ENCODE measurements at places on chromosomes 13 and 19.

- DNase-seq: no peak
These were observed 3.8 kb upstream of the ZNF414 start for GRCh38 chr19:8517551-8518442.

DNA sequence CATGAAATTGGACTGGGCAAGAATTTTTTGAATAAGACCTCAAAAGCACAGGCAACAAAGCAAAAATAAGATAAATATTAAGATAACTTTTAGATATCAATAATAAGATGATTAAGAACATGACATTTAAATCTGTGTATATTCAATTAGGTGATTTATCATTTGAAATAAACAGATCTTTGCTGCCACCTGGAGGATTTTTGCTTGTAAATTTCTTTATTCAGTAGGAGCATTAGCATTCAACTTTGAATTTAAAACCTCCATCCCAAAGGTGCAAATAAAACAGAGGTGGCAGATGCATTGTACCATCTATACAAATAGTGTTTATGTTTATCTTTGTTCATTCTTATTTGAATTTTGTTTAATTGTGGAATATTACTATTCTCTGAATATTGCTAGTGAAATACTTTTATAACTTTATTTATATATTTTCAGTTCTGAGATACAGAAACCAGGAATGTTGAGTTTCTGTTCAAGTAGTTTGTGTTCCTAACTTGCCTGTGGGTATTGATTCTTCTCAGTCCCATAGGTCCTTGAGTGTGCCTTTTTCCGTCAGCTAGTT, 20.9 kb downstream of the COG6 start:
- no peak for DNase-seq

- no peak for DNase-seq
These were observed 2.3 kb upstream of the FTL start for GRCh38 chr19:48962849-48963165.

GRCh38 chr13:106113796-106114195, 421.7 kb downstream of the EFNB2 start:
- DNase-seq: no peak

GRCh38 chr13:33782631-33783030, 35.3 kb upstream of the RFC3 start:
- DNase-seq: no peak

DNA sequence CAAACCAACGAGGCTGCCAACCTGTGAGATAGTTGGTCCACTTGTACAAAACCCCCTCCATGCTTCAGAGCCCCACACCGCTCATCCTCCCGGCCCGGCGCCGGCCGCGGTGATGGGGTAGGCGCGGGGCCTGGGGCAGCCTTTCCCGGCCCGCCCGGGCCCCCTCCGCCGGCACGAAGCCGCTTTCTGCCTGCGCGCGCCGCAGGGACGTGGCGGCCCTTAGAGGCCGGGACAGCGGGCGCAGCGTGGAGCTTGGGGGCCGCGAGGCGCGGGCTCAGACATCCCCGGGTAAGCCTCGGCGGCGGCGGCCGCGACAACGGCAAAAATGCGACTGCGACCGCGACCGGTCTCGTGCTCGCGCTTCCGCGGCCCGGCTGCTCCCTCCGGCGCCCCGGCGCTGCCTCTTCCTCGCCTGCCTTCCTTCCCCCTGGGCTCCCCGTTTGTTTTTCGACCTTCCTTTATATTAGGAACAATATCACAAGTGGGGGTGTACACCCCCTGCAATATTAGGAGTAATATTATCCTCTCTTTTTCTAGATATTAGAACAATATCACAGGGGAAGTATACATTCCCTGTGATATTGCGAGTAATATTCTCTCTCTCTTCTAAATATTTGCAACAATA, 53.9 kb upstream of the CEACAM21 start:
- DNase-seq: no peak

GRCh38 chr19:54650108-54650655, 12.6 kb upstream of the LILRB4 start:
- DNase-seq: no peak

DNA sequence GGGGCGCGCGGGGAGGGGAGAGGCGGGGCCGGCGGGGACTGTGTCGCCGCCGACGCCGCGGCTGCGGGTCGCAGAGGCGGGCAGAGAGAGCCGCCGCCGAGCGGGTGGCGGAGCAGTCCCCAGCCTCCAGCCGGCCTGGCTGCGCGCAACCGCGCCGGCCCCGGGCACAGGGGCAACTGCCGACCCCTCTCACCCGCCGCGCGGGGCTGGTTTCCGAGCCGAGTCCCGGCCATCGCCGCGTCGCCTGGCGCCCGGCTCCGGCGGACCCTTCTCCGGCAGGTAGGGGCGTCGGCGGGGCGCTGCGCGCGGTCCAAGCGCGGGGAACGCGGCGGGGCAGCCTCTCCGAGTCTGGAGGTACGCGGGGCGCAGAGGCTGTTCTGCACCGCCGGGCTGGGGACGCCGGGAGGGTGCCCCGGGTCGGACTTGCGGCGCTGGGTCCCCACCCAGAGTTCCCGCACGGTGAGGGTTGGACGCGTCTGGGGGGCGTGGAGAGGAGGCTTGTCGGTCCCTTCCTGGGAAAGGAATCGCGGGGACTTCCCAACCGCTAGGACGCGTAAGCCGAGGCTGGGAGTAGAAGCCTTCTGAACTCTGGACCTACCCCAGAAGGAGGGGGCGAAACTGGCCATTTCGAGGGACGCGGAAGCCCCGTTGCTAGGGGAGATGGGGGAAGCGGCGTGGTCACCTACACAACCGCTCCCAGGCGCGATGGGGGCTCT, 133.6 kb upstream of the MYO16 start:
- no peak for DNase-seq

DNA sequence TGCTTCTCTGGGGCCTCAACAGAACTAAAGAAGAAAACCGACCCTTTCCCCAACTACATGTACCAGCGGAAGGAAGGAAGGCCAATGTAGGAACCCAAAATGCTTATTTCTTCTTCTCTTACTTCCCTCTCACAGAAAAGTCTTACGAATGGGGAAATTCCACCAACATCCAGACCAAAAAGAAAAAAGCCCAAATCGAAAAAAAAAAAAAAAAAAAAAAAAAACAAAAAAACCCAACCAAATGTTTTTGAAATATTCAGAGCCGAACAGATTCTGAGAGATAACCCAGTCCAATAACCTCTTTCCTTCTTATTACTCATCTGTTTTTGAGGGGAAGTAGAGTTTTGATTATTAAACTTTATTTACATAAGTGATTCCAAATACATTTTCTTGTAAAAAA, 3.9 kb downstream of the PPM1N start:
- DNase-seq: no peak

DNA sequence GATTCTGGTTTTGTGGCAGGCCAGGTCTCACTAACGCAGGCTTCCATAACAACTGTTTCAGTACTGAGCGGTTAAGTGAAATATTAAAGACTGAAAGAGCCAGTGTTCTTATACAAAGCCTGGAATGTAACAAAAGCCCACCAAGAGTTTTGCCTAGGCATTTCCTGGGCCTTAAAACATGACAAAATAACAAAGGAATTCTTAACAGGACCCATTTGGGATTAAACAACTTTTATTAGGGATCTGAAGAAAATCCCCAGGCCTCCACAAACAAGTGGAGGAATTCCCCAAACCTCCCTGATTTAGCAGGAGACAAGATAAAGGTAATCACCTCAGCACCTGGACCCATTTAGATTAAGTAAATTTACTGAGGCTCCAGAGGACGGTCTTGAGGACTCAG, 799.7 kb upstream of the SPRY2 start:
- DNase-seq: no peak

DNA sequence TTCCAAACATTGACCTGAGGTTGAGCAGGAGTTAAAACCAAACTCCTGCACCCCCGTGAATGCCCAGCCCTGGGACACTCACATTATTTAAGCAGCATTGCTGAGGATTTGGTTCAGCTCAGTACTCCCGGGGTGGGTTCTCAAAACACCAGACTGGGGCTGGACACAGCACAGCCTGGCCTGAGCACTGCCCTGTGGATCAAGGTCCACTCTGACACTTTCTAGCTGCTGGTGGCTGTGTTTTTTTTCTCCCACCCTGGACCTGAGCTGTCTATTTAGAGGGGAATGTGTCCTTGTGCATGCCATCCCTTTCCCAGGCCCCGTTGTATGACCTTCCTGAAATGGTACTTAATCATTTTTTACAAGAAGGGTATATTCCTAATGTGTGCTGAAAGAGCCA, 94.7 kb upstream of the GJB6 start:
- no peak for DNase-seq

GRCh38 chr19:55362990-55363716, at the start of gene GARIN5B:
Gene GARIN5B (minus strand): TSS chr19:55363260. CDS start chr19:55363066, 194 bp downstream.
- no peak for DNase-seq

- no peak for DNase-seq
These were observed 7.8 kb upstream of the NTN5 start for GRCh38 chr19:48680436-48681126.

GRCh38 chr13:23183292-23183691, 2.5 kb downstream of the SGCG start:
- no peak for DNase-seq

DNA sequence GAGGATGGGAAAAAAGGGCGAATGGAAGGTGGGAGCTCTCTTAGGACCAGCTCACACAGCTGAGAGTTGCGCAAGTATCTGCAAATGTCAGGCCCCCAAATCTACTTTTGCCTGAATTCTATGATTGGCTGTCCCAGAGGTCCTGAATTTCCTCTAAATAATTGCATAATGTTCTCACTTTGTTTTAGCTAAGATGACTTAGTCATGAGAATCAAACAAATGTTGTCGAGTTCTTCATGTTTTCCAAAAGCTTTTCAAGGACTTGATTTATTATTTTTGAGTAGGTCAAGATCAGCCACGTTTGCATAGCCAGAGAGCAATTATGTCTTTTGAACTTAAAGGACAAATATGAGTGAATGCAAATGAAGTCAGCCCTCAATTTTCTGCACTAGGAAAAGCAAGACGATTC, 246.6 kb upstream of the MAB21L1 start:
- no peak for DNase-seq
